ENCODE measurements at places on chromosomes 2 and 18.

- no peak for DNase-seq
Measured at GRCh38 chr2:219629976-219630695, 2.7 kb downstream of the SLC4A3 start.

DNA sequence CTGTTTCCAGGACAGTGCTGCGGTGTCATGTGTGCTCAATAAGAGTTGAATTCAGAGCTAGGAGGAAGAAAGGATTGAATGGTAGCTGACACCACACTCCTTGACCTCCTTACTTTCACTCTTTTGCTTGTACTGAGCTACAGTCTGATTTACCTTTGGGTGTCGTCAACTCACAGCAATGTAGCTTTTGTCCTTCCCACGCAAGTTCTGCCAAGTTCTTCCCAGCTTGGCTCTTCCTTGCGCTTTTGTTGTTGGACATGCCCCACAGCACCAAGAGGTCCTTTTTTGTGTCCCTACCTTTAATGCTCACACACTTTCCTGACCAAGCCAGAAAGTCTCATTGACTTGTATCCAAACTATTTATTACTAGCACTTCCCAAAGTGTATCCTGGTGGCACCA is 38.3 kb upstream of the ITGB6 start:
- DNase-seq, result no peak

DNA sequence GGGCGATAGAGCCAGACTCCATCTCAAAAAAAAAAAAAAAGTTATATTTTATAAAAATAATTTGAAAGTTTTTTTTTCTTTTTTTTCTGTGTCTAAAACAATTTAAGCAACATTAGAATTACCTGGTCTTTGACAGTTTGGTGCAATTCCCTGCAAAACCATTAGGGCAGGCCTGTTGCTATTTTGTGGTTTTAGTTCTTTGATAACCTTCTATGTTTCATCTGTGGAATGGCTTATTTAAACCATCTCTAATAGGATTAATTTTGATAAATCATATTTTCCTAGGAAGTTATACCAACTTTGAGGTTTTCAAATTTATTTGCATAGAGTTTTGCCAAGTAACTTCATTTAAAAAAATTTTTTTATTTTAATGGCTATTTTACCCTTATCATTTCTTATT is 141.2 kb upstream of the TWIST2 start:
- no peak for DNase-seq

- no peak for DNase-seq
Measured at GRCh38 chr18:6327895-6328620, 86.7 kb downstream of the L3MBTL4 start.

DNA sequence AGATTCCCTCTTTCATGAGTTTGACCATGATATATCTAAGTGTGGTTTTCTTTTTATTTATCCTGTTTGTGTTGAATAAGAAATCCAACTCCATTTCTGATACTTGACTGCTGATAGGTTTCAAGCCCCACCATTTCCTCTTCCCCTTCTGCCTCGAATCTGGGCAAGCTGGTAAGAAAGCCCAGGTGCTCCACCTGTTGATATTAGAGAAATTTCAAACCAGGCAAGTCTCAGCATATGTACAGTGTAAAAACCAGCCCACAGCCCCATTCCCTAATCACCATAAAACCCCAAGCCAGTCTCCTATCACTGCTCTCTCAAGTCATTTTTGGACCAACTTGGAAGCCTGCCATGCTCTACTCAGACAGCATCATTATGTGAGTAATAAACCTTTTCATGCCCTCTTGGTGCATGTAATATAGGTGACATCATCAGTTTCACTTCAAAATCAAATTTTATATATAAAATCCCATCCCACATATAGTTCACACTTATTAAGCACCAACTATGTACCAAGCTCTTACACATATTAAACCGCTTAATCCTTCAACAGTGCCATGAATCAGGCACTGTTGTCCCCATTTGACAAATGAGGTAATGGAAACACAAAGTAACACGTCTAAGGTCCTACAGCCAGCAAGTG is 46.6 kb downstream of the SMAD2 start:
- peak; percentile 62 for DNase-seq

GRCh38 chr2:206968134-206969086 is 29.1 kb downstream of the CPO start:
- DNase-seq, result peak; percentile 43

GRCh38 chr2:240277073-240277806 is 136.8 kb upstream of the OTOS start:
- DNase-seq, result peak; percentile 24

- no peak for DNase-seq
Measured at GRCh38 chr2:10001586-10001985, 41.8 kb upstream of the KLF11 start.

DNA sequence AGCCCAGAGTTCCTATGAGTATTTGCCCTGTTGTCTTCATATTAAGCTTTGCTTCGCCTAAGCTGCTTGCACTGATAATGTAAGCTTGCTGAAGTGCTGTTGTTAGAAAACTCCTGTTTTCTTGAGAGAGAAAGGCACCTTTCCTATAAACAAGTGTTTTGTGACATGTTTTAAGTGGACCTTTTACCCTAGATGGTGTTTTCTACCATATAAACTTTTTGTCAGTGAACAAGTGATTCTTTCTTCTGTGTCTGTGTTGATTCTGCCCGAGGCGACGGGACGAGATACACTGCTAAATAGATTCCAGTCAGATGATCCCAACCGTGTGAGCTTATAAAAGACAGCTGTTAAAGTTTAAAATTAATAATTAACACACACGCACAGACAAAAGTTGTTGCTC is 24.1 kb downstream of the CABLES1 start:
- no peak for DNase-seq

DNA sequence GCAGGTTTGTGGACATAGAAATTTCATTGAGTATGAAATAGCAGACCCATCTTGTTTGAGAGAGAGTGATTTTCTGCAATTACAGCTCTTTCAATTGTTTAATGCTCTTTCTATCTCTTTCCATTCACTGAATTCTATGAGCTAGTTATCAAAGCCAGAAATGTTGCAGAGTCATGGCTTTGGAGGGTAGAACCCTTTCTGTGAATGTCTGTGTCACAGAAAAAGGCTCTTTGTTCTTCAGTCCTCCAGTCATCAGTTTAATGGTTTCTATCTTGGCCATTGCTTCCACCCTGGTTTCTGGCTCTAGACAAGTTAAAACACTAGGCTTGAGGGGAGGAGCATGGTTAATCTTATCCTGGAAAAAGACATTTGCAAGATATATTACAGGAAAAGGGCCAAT is 655.0 kb downstream of the STK39 start:
- DNase-seq, result no peak

DNA sequence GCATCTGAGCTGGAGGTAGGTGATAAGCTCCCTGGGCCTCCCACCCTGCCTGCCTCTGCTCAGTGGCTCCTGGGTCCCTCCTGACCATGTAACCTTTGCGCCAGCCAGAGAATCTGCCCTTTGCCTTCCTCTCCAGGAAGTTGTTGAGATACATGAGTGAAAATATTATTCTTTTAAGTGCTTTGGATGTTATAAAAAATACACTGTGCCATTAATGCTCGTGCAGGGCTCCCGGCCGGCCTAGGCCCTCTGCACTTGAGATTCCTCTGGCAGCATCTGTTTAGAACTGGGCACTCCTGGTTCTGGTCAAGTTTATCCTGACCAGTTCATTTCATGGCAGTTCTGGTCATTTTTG is 18.8 kb downstream of the AGAP1 start:
- DNase-seq, result no peak

GRCh38 chr18:76075777-76076176 is 419.3 kb downstream of the ZNF516 start:
- DNase-seq, result no peak

GRCh38 chr2:55958756-55959155 is 35.2 kb upstream of the EFEMP1 start:
- DNase-seq, result peak; percentile 16

DNA sequence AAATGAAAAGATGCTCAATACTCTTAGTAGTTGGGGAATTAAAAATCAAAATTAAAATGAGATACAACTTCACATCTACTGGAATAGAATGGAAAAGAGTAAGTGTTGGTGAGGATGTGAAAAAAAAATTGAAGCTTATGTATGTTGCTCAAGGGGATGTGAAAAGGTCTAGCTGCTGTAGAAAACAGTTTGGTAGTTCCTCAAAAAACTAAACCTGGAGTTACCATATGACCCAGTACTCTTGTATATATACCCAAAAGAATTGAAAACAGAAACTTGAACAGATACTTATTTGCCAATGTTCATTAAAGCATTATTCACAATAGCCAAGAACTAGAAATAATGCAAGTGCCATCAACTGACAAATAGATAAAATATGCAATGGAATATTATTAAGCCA is 208.4 kb downstream of the FIGN start:
- DNase-seq, result no peak

- DNase-seq, result no peak
Measured at GRCh38 chr2:197700960-197701359, 4.2 kb upstream of the MARS2 start.

- DNase-seq, result no peak
Measured at GRCh38 chr2:207286106-207286505, 120.4 kb upstream of the KLF7 start.

DNA sequence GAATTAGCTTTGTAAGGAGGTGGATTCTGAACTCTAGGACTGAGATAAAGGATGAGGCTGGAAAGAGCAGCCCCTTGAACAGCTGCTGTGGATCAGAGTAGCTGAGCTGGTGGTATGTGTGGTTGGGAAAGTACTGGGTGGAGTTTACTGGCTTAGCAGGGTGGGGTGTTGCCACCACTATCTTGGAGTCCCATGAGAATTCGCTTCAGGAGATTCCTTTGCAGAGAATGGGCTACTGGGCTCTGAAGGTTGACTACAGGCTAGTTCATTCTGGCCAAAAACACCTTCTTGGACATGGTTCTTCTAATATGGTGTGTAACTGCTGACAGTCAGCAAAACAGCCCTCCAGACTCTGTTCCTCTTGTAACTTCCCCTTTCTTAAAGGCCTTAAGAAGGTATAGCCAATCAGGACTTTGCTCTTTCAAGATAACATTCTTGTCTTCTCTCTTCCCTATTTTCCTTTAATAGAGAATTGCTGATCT is 52.7 kb downstream of the TET3 start:
- DNase-seq, result peak; percentile 39

- no peak for DNase-seq
Measured at GRCh38 chr2:181235011-181235410, 222.2 kb upstream of the ITGA4 start.

GRCh38 chr2:83015035-83015715 is 1443.9 kb downstream of the SUCLG1 start:
- peak; percentile 46 for DNase-seq

- DNase-seq, result peak; percentile 5
Measured at GRCh38 chr2:145066151-145066661, 546.3 kb upstream of the ZEB2 start.

DNA sequence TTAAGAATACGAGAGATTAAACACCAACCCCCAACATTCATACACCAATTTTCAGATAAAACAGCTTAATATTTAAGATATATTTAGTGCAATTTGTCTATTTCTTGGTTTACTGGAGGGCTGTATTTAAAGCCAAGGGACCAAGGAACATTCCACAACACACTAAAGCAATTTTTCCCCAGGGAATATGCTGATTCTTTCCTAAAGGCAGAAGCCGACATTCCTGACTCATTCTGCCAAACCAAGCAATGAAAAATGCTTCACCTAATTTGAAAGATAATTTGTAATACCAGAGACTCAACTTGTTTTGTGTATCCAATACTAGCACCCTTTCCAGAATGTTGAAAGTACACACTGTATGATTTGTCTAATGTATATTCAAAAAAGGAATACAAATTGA is 1267.6 kb upstream of the PIK3C3 start:
- DNase-seq, result peak; percentile 76

DNA sequence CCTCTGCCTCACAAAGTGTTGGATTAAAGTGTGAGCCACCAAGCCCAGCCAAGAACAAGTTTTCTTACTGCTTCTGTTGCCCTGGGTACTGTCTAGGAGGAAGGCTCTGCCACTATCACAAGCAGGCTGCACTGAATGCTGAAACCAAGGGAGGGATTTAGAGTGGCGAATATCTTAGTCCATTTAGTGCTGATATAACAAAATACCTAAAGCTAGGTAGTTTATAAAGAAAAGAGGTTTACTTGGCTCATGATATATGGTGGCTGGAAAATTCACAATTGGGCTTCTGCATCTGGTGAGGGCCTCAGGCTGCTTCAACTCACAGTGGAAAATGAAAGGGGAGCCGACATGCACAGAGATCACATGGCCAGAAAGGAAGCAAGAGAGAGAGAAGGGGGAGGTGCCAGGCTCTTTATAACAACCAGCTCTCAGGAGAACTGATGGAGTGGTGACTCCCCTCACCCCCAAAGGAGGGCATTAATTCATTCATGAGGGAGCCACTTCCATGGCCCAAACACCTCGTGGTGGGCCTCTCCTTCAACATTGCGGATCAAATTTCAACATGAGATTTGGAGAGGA is 146.0 kb upstream of the SERPINE2 start:
- DNase-seq, result no peak

- no peak for DNase-seq
Measured at GRCh38 chr2:199011908-199012307, 445.8 kb downstream of the SATB2 start.

DNA sequence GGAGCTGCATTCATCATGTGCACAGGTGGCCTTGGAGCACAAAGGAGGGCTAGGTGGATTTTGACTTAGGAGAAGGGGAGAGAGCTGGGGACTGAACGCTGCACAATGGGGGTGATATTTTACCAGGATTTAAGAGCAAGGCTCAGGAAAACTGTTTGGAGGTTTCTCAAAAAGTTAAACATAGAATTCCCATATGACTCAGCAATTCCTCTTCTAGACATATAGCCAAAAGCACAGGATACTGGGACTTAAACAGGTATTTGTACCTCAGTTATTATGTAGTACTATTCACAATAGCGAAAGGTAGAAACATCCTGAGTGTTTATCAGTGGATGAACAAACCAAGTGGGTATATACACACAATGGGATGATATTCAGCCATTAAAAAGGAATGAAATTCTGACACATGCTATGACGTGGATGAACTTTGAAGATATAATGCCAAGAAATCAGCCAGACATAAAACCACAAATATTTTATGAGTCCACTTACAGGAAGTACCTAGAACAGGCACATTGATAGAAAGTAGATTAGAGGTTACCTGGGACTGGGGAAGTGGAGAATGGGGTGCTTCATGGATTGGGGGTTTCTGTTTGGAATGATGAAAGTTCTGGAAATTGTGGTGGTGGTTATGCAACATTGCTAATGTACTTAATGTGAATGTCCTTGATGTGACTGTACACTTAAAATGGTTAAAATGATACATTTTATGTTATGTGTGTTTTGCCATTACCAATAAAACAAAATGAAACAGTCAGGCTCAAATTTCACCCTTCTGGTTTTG is 216.9 kb downstream of the HAUS1 start:
- DNase-seq, result peak; percentile 94

- DNase-seq, result no peak
Measured at GRCh38 chr2:1400943-1401735, 12.1 kb upstream of the TPO start.

DNA sequence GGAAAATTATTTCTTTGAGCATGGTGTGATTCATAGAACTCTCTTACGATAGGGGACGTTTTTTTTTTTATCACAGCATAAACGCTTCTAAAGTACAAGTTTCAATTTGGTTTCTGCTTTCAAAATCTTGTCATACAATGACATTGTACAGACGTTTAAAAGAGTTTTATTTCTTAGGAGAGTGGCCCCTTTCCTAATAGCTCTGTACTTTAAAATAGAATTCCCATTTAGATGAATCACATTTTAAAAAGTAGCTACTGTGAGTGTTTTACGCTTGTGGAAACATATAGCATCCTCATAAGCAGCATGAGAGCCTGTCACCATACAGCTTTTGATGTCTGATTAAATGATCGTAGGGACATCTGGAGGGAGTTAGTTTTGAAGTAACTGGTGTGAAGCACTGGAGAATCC is 510.9 kb downstream of the PARD3B start:
- peak; percentile 48 for DNase-seq

- no peak for DNase-seq
Measured at GRCh38 chr2:69624611-69625010, 18.9 kb downstream of the AAK1 start.
